ENCODE measurements at places on chromosomes 1 and 21.
A peak's percentile ranks its signal among the peaks of the same experiment; 100 is the strongest.

DNA sequence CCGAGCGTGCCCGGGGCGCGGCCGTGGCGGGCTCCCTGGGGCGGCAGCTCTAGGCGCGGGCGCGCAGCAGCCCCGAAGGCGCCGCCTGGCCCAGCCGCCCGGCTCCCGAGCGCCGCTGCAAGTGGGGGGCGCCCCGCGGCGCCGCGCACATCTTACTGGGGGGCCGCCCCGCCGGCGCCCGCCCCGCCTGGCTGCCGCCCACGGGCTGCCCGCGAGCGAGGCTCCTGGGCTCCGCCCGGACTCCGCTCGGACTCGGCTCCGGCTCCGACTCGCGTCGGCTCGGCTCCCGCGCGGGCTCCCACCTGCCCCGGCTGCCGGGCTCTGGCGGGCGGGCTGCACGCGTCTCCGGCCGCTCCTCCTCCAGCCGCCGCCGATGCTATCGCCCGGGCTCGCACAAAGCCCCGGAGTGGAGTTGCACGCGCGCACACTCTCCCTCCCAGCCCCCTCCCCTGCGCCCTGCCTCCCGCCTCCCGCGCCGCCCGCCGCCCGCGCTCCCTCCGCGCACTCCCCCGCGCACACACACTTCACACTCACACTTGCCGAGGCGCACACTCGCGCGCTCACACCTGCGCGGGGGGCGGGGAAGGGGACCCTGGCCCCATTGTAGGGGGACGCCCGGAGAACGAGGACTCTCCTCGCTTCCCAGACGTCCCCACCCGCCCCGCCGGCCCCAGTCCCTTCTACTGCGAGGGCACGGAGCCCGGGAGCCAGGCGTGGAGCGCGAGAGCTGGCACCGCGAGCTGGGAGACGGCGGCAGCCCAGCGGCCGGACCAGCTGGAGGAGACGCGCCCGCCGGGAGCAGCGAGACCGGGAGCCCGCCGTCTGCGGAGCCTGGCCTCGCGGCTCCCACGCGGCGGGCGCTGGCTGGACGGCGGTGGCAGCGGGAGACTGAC, at the start of gene GRIK3:
TSS of gene GRIK3 (minus strand) at position 395 of the 893 bp plus-strand sequence. CDS start 407 bp downstream, outside the sequence.
- DNase-seq, result no peak

- DNase-seq, result no peak
Observed at GRCh38 chr1:192224846-192225245, 66.6 kb downstream of the RGS18 start.

GRCh38 chr1:14602136-14602535, 3.7 kb downstream of the KAZN start:
- DNase-seq, result no peak

DNA sequence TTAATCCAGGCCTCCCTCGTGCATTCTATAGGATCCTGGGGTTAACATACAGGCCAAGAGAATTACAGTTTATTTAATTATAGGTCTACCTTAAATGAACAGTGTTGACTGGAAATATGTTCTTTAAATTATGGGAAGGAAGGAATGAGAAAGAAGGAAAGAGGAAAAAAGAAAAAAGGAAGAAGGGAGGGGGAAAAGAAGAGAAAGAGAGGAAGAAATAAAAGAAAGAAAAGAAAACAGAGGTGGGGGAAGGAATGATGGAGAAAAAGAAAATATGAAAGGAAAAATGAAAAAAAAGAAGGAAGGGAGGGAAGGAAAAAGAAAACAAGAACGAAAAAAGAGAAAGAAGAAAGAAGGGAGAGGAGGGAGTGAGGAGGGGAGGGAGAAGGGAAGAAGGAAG, 38.5 kb downstream of the WNT9A start:
- no peak for DNase-seq

DNA sequence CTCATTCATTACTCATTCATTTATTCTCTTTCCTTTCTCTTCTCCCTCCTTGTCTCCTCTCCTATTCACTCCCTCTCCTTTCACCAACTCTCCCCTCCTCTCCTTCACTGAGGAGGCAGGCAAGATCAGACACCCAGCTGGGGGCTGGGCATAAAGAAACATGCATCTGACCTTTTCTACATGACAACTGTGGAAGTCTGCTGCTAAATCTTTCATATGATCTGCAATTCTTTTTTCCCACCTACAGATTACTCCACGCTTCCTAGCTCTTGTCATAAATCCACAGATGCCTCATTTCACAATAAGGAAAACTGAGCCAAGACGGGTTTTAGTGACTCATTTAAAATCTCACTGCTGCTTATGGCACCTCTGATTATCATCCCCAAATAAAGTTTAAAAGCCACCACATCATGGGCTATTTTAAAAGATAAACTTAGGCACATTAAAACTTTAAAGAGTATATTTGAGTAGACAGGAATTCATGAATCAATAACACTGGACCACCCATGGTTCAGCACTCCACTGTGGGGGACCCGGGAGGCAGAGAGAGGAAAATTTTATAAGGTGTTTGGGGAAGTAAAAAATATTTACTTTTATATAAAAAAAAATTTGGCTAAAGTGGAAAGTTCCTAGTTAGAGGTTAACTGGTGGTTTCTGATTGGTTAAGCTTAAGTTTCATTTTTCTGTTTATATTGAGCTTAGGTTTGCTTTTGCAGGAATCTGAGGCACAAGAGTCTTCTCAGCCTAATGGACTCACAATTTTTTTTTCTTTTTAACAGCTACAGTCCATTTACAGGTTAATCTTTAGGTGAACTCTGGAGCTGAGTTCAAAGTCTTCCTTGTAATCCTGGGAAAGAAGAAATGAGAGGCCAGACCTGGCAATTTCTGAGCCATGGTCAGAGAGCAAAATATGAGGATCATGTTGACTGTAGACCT, 55.8 kb upstream of the DNAH14 start:
- DNase-seq, result no peak

GRCh38 chr1:87370544-87370943, 41.9 kb downstream of the LMO4 start:
- no peak for DNase-seq

DNA sequence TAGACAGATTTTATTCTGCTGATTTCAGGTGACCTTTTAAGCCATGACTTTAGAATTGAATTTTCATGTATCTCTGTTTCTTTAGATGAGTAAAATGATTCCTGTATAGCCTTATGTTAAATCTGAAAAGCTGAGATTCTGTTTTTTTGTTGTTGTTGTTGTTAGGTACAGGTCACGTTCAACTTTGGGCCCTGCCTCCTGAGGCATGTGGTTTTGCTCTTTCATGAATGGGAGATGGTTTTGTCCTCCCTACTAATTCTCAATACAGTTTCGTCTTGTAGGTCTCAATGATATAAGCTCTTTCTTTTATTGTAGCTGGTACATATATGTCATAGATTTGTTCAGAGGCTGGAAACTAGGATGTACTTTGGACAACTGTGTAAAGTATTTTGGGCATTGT, 79.6 kb downstream of the CDC14A start:
- no peak for DNase-seq

DNA sequence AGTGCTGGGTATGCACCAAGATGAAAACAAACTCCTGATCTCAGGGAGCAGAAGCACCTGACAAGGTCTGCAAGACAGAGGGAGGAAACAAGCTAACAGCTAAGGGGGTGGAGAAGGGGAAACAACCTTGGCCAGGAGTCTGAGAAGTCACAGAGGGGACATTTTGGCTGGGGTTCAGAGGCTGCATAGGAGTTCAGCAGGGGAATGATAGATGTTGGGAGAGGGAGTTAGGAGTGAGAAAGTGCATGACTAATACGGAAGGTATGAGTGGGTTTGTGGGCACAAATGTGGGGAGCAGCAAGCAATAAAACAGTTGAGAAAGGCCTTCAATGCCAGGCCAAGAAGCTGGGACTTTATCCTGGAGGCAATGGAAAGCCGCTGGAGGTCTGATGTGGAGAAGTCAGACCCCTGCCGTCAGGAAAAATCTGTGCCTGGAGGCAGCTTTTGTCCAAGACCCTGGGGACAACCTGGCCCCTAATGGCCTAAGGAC, 16.4 kb downstream of the EPHA2 start:
- DNase-seq, result no peak

- DNase-seq, result no peak
Observed at GRCh38 chr1:211424018-211424417, 67.9 kb downstream of the RD3 start.

GRCh38 chr1:184386312-184387068, at the start of gene C1orf21:
Gene C1orf21, plus strand, starts transcription at chr1:184387029. Its CDS starts 90,481 bp downstream, at chr1:184477510.
- DNase-seq, result peak; percentile 54

- DNase-seq, result no peak
Observed at GRCh38 chr1:82706741-82707140, 906.0 kb downstream of the ADGRL2 start.

DNA sequence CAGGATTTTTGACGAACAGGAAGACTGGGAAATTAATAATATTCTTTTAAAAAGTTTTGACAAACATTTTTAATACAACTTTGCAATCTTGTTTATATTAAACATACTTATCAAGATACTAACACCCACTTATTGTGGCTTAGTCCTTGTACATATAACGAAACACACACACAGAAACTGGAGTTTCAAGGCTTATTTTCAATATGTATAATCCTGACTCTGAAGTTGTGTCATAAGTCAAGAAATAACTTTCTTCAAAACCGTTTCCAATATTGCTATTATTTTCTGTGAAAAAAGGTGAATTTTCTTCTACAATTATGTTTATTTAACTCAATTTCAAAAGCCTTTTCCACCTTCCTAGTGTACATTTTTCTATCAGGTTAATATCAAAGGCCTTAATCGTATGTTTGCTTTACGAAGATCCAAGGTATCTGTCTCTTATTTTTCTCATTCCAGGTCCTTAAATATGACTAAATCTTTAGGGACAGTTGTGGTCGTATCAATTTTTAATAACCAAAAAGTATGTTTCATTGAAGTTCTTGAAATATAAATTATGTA, 1.8 kb downstream of the CDKN2C start:
- no peak for DNase-seq

DNA sequence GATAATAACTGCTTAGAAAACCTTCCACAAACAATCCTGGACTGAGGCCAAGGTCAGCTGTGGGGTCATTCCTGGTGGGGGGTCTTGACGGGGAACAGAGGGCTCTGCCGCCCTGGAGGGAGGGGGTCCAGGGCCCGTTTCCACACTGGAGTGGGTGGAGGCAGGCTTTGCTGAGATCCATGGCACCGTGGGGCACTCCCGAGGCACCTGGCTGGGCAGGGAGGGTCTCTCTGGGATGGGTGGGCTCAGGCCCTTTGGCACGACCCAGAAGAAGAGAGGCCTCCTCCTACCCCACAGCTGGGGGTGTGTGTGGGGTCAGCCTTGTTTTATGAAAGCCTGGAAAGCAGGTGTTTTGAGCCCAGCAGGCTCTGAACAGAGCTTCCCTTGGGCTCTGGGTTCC, 5.1 kb downstream of the MMEL1 start:
- no peak for DNase-seq

Measured in stimulated activated CD8-positive, alpha-beta memory T cell treated with anti-CD3 and anti-CD28 coated beads, Interleukin-7, amount 100 ng/mL, for 48 hours (primary cell).